ENCODE measurements at places on chromosomes 4 and X.

GRCh38 chrX:134194915-134195314 is 42.1 kb upstream of the CCDC160 start:
- no peak for DNase-seq

DNA sequence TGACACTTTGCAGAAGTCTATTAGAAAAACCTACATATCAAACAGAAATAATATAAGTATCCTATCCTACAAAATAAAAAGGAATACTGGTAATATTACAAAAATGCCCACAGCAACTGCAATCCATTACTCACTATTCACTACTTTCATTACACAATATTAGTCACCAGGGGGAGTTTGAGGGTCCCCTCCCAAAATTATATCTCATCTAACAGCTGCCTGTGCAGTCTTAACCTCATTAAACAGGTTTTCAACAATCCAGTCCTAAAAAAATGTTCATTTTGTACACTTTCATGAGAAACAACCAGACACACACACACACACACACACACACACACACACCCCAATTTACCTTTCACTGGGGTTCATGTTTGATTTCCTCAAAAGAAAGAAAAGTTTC is 2.9 kb downstream of the CLOCK start:
- no peak for DNase-seq

- DNase-seq: no peak
These were observed 35.7 kb upstream of the FAM241A start for GRCh38 chr4:112109360-112110058.

GRCh38 chr4:30601070-30601865 is 118.9 kb upstream of the PCDH7 start:
- no peak for DNase-seq
